ENCODE measurements at places on chromosomes 11 and 22.

DNA sequence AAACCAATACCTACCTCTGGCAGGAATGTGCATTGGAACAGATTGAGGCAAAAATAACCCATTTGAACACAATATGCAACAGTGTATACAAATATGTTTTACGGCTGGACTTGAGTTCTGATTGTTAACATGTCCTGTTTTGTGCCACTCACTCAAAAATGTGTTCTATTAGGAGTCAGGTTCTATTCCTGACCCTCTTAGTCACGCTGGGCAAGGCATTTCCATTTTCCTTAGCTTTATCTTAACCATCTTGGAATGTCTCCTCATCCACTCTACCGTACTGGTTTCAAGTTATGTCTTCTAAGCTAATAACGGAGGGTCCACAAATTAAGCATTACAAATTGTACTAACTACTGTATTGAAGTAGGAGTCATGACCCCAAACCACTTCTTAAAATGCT, 78.6 kb downstream of the MAML2 start:
- no peak for DNase-seq

- DNase-seq = no peak
These were observed 24.6 kb upstream of the COMT start for GRCh38 chr22:19916941-19917340.

GRCh38 chr11:16028419-16028818, 327.9 kb downstream of the SOX6 start:
- DNase-seq = no peak

DNA sequence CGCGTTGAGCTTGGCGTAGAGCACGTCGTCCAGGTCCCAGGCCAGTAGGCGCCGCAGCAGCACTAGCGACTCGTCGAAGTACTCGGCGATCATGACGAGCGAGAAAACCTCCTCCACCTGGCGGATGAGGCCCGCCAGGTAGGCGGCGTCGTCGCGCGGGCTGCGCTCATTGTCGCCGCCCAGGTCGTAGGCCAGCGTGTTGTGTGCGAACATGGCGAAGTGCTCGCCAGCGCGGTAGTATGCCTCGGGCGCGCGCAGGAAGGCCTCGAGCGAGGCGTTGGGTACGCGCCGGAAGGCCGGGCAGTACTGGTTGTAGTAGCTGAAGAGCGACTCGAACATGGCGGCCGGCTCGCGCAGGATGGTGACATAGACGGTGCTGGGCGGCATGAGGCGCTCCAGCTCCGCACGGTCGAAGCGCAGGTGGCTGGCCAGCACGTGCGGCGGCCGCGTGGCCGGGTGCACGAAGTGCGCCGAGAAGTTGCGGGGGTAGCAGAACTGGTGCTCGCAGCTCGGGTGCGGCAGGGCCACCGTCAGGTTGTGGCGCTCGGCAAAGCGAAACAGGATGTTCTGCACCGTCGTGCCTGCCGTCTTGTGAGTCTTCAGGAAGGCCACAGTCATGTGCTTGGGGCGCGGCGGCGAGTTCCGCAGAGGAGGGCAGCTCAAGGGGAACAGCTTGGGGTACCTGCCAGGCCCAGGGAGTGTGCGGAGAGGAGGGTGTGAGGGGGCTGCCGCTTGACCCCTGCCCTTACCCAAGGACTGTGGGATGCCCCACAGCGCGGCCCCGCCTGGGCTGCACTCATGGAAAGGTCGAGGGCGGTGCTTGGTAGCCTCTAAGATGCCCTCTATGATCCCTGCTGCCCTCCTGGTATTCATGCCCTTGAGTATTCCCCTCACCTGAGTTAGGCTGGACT, 5.7 kb downstream of the GAL3ST3 start:
- DNase-seq = no peak

- no peak for DNase-seq
These were observed 31.7 kb upstream of the TMPRSS4 start for GRCh38 chr11:118045191-118045590.

GRCh38 chr22:39462443-39463221, 5.8 kb downstream of the MGAT3 start:
- no peak for DNase-seq

- no peak for DNase-seq
These were observed 555.7 kb upstream of the CADM1 start for GRCh38 chr11:116059919-116060318.

GRCh38 chr22:29157759-29158535, 47.7 kb upstream of the EMID1 start:
- no peak for DNase-seq

- no peak for DNase-seq
These were observed 4.5 kb downstream of the C11orf97 start for GRCh38 chr11:94516725-94517124.

GRCh38 chr11:123357990-123358827, 71.9 kb upstream of the GRAMD1B start:
- DNase-seq = no peak

DNA sequence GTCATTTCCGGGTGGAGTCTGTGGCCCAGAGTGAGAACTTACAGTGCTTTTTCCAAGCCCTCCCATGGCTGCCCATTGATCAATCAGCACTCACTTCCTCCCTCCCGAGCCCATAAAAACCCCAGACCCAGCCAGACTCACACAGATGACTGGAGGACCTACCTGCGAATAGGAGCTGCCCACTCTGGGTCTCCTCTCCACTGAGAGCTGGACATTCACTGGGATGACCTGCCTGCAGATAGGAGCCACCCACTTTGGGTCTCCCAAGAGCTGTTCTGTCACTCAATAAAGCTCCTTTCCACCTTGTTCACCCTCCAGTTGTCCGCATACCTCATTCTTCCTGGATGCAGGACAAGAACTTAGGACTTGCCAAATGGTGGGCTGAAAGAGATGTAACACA, 56.0 kb upstream of the B3GNT6 start:
- DNase-seq = no peak

GRCh38 chr22:17264321-17265052, 45.3 kb upstream of the ADA2 start:
- peak; percentile 43 for DNase-seq

- DNase-seq = peak; percentile 47
These were observed 17.8 kb upstream of the XBP1 start for GRCh38 chr22:28817919-28818859.

DNA sequence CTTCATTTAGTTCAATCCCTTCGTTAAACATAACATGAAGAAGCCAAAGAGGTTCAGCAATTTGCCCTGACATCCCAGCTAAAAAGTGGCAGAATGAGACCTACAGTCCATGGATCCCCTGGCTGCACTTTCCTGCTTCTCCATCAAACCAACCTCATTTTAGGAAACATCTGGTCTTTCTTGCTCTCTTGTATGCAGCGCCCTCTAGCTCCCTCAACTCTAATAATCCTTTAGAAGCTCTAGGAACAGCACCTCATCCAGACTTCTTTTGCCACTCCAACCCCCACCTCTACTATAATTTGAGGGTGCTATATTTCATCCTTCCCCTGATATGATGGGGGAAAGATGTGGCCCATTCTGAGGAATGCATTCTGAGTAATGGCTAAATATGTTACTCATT, 7.4 kb downstream of the CNTF start:
- peak; percentile 44 for DNase-seq

DNA sequence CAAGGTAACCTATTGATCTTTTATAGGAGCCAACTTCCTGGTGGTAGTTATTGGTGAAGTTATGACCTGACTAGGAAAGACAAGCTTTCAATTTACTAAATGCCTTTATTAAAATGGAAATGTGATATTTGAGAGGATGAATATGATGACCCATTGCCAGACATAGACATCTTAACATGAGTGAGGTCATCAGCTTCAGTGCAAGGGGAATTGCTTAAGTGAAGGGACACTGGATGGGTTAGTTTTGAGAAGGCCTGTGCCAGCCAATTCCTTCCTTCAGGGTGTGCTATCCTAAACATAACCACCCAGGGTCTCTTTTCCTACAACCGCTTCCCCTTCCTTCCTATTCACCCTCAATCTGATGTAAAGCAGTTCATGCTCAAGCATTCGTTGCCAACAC, 21.5 kb downstream of the NAV2 start:
- DNase-seq = no peak

GRCh38 chr22:19933341-19934241, 8.0 kb upstream of the COMT start:
- no peak for DNase-seq

DNA sequence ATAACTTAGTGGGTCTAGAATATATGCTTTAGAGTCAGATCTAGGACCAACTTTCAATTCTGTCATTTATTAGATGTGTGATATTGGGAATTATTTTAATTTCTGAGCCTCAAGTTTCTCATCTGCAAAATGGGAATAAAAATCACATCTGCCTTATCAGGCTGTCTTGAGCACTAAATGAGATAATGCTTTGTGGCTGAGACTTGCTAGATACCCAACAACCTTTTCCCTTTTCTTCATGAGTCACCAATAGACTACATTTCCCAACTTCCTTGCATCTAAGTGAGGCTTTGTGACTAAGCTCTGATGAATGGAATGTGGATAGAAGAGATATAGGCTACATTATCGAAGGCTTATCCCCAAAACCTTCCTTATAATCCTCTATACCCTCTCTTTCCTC, 220.7 kb upstream of the SESN3 start:
- peak; percentile 84 for DNase-seq

- peak; percentile 63 for DNase-seq
These were observed 99.8 kb upstream of the OR9G4 start for GRCh38 chr11:56848141-56848809.

GRCh38 chr11:16958833-16959232, 55.4 kb downstream of the PLEKHA7 start:
- no peak for DNase-seq

DNA sequence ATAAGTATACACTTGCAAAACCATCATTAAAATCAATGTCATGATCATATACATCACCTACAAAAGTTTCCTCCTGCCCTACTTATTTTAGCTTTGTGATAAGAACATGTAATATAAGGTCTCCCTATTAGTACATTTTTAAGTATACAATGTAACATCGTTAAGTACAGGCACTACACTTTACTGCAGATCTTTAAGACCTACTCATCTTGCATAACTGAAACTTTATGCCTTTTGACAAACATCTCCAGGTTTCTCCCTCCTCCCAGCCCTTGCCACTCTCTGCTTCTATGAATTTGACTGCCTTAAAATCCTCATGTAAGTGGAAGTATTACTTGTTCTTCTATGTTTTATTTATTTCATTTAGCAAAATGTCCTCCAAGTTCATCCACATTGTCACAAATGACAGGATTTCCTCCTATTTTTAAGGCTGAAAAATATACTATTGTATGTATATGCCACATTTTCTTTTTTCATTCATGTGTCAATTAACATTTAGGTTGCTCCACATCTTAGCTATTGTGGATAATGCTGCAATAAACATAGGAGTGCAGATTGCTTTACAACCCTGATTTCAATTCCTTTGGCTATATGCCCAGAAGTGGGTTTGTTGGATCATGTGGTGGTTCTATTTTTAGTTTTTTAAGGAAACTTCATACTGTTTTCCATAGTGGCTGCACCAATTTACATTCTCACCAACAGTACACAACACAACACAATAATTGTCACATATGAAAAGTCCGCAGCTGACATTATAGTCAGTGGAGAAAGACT, 471.1 kb upstream of the ANO3 start:
- peak; percentile 1 for DNase-seq

DNA sequence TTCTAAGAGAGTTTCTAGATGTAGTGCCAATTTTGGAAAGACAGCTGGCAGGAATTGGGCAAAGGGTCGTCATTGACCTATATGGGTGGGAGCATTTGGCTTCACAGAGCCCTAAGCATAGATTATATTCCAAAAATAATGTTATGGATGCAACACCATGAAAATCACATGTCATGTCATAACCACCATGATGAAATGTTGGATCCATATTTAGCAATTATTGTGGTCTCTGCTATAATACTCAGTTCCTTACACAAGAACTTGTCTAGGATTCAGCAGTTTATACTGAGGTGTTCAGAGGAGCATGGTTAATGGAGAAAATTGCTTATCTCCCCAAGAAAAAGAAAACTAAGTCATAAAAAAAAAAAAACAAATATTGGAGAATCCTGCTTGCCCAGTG, 31.6 kb downstream of the NTM start:
- no peak for DNase-seq

DNA sequence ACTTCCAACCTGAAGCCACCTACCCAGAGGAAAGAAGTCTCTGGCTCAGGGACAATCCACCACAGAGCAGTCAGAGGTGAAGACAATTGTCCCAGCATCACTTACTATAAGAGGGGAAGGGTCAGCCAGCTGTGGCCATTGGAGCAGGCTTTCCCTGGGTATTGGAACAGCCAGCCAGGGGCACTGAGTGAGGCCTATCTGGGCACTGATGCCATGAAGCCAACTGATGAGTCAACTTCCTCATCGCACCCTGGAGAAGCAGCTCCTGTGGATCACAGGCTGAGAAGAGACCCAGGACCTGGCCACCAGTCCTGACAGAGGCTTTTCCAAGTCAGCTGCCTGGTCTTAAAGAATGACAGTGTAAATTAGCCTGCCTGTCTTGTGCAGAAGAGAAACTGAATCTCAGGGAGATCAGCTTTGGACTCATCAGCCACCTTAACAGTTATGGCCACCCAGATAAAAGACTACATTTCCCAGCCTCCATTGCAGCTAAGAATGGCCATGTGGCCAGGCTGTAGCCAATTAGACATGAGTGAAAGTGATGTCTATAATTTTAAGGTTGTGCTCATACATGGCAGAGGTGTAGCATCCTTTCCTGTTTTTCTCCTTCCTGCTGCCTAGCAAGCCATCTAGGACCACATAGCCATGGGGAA, 19.0 kb downstream of the CHST1 start:
- peak; percentile 42 for DNase-seq

DNA sequence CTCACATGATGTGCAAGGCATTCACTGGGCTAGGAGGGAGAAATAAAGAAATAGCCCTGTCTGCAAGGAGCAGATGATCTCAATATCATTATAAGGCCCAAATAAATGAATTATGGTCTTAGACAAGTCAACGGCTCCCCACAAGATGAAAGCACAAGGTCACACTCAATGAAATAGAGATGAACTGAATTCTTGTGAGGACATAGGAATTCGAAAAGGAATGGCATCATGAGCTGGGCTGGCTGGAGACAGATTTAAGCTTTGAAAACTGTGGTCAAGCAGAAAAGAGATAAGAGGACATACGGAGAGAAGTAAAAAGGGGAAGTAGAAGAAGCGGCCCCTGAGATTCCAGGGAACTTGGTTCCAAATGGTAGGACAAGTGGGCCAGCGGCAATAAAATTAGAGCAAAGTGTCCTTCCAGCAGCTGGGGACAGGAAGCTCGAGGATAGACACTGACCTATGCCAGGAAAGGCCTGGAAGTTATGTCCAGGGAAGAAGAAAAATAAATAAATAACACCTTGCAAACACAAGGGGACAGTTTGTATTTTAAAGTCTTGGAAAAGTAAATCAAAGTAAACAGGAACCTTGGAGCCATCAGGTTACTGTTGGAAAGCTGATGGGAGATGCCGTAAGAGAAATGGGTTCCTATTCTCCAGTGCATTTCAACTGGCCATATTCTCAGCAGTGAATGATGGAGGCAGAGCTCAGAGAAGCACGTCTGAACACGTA, 37.8 kb downstream of the GALNT18 start:
- DNase-seq = no peak

DNA sequence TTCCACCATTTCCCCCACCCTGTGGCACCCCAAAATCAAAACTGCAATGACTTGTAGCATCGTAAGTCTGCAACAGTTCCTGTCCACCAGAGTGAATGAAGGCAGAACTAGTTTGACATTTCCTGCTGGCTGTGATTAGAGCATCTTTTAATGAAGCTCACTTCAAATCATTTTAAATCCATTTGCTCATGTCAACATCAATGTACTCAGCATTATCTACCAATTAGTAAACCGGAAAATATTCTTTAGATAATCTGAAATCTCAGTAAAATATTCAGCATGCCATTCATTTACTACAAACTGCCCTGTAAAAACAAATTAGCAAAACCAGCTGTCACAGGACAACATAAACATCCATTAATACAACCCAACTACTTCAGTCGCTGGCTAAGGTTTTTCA, 38.1 kb downstream of the CADM1 start:
- DNase-seq = no peak

GRCh38 chr22:32714458-32715430, 86.8 kb upstream of the TIMP3 start:
- DNase-seq = no peak

All from kidney tubule cell (primary cell).